ENCODE measurements at places on chromosomes 12 and 14. TPM values are rescaled to one million over a fixed set of nuclear protein-coding genes. Genes with fewer than 3 reads are reported as not detected.

The AMDHD1 gene
- total RNA-seq, result 0.45 TPM

DNA sequence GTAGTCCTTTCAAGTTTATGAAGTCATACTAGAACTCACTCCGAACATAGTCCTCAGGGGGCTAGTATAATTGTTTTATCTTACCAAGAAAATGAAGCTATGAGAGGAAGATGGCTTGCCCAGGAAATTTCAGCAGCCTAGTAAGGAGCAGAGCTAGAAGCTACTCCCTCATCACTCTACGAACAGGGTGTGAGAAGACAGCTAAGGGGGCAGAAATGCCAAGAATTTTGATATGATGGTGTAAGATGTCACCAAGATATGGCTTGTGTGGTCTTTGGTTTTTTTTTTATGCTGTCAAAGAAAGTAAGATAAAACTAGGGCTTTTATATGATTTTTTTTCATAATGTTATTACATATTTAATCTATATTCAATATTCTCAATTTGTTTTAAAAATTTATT lies 47.6 kb downstream of the PRICKLE1 start:
- no peak for DNase-seq

GRCh38 chr14:88599761-88600439 lies 37.1 kb downstream of the ZC3H14 start:
- DNase-seq, result no peak

The PCK2 gene
- 18.5 TPM for total RNA-seq

GRCh38 chr12:127260531-127260930 lies 1006.4 kb upstream of the TMEM132C start:
- DNase-seq, result no peak

GRCh38 chr14:106395456-106396050 lies 869.2 kb downstream of the TMEM121 start:
- no peak for DNase-seq

Measured in renal cortical epithelial cell (primary cell).